ENCODE measurements at places on chromosomes 16 and 17.

DNA sequence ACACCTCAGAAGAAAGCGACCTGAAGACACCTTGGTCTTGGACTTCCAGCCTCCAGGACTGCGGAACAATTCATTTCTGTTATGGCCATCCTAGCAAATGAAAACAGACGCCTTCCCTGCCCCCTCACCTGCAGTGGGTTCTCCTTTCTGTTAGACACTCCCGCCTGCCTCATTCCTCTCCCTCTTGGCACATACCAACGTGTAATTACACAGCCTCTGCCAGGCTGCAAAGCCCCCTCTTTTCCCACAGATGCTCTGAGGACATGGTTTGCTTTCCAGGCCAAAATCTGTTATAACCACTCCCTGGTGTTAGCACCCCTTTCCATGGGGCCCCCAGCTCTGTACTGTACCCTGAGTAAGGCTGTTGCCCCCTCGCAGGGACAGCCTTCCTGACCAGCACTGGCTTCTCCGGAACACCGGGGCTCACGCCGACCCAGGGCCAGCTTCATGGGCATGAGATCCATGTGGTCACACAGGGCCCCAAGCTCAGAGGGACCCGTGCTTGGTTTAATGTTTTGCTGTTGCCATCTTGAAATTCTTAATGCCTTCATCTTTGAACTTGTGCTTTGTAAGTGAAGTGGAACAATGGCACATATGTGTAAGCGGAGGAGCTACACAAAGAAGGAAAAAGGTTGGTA is 64.1 kb downstream of the SDK2 start:
- no peak for DNase-seq

DNA sequence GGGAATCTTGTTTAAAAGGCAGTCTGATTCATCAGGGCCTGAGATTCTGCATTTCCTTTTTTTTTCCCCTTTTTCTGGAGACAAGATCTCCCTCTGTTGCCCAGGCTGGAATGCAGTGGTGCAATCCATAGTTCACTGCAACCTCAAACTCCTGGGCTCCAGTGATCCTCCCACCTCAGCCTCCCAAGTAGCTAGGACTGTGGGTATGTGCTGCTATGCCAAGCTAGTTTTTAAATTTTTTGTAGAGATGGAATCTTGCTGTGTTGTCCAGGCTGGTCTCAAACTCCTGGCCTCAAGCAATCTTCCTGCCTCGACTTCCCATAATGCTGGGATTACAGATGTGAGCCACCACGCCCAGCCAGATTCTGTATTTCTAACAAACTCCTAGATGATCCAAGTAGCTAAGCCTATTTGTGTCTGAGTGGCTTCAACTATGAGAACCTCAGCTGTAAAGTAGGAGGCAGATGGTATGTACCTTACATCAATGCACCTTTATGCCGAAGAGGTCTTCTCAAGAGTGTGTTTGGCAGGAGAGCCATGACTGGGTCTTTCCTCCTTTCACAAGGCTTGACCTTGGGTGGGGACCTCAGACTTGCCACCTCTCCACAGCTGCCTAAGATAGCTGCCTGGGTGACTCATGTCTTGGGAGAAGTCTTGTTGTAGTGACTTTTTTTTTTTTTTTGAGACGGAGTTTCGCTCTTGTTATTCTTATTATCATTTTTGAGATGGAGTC is 10.9 kb downstream of the LDAF1 start:
- DNase-seq: no peak

DNA sequence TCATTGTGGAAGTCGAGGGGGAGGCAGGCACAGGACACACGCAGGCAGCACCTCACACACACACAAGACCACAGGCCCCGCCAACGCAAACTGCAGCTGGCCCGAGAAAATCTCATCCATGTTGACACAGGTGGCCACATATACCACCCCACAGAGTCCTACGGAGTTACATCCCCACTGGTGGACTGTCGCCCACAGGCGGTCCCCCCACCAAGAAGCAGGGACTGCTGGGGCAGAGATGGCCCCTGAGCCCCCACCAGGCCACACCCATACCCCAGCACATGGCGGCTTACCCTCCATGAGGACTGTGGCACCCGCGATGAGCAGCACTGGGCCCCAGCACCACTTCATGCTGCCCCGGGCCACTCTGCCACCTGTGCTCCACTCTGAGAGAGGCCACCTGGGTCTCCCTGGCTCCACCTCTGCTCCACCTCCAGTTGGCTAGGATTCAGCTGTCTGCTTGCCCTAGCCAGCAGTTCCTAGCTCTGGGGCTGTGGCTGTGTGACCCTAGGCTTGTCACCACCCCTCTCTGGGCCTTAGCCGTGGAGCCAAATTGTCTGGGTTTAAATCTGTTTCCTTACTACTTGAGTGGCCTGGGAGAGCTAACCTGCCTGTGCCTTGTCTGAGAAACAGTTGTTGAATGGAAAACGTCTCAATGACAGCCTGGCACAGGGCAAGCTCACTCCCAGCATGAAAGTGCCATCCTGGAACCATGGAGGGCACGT is at the start of gene PRSS53:
TSS of gene PRSS53 (minus strand) at position 485 of the 725 bp plus-strand sequence. CDS start at position 351, 134 bp downstream.
- DNase-seq: no peak

DNA sequence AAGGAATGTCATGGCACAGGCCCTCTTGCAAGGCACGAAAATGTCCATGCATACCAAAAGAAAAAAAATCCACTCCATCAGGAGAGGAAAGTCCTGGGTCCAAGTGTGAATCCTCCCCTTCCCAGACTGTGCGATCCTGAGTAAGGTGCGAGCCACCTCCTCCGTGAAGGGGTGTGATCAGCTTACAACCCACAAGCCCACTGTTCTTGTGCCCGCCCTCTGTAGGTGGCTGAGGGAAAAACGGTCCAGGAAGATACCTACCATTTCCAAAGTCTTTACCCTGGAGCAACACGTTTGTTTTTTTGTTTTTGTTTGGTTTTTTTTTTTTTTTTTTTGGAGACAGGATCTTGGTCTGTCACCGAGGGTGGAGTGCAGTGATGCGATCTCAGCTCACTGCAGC is 116.5 kb downstream of the ZNF423 start:
- DNase-seq: no peak

DNA sequence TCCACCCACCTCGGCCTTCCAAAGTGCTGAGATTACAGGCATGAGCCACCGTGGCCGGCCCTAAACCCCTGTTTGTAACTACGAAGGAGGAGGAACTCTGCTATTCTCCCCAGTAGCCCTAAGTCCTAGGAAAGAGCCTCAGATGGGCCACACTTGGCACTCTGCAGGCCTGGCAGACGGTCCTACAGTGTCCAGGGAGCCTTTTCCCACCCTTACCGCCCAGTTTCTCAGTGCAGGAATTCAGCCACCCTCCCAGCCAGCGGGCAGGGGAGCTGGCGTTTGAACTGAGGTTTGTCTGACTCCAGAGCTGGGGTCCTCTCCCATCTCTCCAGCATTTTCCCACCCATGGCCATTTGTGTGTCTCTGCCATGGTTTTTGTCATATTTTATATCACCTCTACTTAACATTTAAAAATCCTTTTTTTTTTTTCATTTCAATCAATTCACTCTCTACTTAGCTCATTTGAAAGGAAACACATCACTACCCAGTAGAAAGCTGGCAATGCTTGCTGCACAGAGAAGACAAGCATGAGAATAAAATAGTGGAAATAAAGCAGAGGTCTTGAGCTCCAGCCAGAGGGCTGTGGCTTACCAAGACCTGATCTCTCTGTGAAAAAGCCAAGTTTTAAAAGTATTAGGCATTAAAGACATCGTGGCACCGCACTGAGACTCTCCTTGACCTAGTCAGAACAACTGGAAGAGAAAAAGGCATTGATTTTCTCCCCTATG is 34.9 kb downstream of the BCO1 start:
- no peak for DNase-seq

DNA sequence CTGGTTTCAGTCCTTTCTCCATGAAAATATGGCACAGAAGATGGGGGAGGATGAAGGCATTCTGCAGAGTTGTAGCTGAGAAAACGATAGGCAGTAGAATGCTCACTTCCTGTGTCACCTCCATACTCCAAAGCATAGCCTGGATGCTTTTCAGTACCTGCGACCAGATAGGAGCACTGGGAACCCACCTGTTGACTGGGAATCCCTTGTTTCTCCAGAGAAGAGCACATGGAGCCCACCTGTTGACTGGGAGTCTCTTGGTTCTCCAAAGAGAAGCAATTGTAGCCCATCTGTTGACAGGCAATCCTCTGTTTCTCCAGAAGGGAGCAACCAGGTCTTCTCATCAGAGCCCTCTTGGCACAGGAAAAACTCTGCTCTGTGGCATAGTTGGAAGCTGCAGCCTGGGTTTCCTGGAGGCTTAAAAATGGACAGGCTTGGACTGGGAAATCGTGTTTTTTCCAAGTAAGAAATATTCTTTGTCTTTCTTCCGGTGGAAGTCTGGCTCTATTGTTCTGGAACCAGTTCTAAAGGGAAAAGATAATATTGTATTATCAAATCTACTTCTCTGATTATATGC is 13.2 kb downstream of the TERF2IP start:
- no peak for DNase-seq

DNA sequence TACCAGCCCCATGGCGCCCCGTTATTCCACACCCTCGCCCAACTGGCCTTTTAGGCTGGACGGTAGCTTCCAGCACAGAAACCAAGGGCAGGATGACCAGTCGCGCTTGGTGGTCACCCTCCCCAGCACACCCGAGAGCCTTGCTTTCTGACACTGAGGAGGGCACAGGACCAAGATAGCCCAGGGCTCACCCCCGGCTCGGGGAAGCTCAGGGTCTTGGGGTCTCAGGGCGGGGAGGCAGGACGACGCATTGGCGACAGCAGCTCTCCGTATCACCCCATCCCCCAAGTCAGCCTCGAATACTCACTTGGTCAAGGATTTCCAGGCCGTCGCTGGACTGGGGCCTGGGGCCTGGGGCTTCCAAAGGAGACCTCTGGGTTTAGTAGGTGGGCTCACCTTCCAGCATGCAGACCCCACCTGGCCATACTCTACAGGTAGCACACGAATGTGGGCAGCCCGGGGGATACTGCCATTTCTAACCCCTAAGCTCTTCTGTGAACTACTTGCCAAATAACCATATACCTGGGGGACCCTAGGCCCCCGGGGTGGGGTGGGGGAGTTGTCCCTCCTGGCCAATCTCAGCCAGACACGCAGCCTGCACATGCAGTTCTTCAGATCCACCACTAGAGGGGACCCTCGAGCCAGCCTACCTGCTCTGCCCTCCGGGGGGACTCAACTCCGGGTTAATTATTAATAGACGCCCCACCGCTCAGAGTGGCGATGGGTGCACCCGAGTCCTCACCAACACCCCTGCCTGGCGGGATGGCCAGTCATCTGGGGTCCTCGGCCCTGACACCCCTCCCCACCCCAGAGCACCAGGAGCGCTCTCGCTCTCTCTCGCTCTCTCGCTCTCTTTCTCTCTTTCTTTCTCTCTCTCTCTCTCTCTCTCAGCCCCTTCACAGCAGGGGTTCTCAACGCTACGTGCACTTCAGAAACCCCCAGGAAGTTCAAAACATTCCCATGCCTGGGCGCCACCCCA is 30.0 kb downstream of the TBC1D16 start:
- DNase-seq: no peak

DNA sequence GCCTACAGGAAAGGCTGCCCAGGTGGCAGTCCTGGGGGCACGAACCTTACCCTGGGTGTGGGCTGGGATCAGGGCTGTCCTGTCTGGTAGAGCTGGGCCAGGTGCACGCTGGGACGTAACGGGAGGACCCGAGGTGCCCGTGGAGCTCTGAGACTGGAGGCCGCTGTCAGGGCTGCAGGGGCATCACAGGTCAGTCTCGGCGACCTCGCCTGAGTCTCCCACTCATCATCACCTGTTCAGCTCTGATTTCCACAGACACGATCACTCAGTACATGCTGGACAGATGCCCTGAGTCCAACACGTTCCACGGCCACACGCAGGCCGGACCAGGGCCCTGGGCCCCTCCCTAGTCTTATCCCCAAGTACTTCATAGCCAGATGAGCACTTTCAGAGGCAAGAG is 4.7 kb upstream of the CD300C start:
- DNase-seq: no peak

DNA sequence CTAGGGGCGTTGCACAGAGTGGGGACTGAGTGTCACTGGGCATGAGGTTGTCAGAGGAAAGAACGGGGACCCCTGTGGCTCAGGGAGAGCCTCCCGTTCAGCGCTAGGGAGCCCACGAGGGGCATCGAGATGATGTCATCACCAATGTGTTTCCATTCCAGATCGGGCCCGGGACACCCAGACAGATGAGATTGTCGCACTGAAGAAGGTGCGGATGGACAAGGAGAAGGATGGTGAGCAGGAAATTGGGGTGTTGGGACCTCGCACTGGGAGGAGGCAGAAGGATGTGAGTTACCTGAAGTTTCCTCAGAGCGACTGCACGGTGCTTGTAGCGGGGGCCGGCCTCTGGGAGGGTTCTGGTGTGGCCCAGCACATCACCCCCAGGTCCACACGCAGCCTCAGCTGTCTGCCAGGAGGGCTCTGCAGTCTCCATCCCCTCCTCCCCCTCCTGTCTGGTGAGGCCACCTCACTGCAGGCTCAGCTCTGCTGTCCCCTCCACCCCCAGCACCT is 4.0 kb downstream of the CDK10 start:
- DNase-seq: no peak

GRCh38 chr17:79915850-79916430 is 76.7 kb upstream of the CBX4 start:
- DNase-seq: no peak

- DNase-seq: no peak
Measured at GRCh38 chr17:33628500-33629346, 335.6 kb upstream of the ASIC2 start.

DNA sequence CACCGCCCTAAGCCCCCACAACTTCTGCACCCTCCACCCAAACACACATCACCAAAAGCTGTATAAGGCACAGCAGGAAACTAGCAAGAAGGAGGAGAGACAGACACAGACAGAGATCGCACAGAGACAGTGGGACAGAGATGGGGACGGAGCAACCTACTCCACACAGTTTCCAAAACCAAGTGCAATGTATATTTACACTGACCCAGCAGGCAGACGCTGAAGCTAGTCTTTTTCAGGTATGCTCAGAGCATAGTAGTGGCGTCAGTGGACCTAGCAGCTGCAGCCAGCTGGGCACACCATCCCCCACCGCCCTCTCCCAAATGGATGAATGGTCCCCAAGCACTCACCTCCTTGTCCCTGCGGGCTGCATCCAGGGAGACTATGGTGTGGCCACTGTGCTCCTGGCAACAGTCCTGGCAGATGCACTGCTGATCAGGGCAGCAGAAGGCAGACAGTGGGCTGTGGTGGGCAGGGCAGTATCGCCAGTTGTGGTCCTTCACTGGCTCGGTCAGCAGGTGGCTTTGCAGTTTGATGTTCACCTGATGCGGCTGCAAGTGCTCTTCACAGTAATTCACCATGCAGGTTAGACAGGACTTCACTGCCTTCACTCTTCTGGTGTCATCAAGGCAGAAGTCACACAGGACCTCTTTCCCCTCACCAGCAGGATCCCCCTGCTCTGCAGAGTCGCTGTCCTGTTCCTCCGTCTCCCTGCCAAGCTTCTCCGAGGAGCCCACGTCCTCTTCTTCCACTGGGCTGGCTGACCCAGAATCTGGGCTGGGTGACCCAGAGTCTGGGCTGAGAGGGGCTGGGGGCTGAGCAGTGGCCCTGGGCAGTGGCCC is 31.5 kb upstream of the FBXW10B start:
- DNase-seq: peak; percentile 80

- DNase-seq: no peak
Measured at GRCh38 chr17:21152731-21153130, 26.0 kb downstream of the DHRS7B start.

All from NCI-H510A (cell line).